ENCODE measurements at places on chromosomes 16 and 17.

GRCh38 chr17:49549691-49550678 lies 25.7 kb upstream of the NXPH3 start:
- DNase-seq: no peak

- DNase-seq: no peak
Measured at GRCh38 chr16:53898993-53899392, 195.0 kb downstream of the FTO start.

DNA sequence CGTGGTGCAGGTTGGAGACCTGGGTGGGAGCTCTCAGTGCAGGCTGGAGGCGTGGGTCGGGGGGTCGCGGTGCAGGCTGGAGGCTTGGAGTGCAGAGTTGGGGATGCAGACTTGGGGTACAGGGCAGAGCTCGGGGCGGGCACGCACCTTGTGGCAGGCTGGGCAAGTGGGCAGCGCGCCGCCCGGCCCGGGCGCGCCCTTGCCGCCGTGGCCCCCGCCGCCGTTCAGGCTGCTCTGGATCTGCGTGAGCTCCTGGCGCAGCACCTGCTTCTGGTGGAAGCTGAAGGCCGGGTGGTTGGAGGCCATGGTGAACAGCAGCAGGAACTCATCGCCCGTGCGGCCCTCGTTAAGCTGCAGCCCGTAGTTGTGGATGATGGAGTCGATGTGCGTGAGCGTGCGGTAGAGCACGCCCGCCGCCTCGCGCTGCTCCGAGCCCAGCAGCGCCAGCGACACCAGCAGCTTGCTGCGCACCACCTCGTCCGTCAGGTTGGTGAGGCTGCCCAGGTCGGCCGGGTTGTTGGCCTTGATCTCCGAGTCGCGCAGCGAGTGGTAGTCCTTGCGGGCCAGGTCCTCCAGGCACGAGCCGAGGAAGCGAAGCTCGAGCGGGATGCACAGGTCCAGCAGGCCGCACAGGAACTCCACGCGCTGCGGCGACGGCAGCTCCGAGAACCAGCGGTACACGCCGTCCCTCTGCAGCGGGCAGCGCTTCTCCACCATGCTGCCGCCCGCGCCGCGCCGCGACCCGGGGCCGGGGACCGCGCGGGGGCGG lies 1.1 kb downstream of the ZCCHC14 start:
- no peak for DNase-seq

GRCh38 chr17:19336938-19337711 lies 25.4 kb downstream of the B9D1 start:
- DNase-seq: no peak

DNA sequence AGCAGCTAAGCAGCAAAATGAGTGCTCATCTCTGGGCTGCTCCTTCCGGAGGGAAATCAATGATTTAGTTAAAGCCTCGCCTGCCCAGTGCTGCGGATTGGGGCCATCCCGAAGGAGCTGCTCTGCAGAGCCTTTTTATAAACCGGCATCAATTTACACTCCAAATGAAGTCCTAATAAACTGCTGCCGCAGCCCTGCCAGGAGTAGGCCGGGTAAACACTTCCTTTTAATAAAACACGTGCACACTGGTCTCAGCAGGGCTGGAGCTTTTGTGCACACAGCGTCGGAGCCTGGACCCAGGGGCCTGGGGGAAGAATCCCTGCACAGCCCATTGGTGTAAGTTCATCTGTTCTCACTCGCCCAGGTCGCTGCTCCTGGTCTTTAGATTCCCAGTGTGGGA lies 79.6 kb upstream of the HS3ST2 start:
- no peak for DNase-seq
